Omental fat pad (tissue), 4 donors: ENCODE measurements at places on chromosomes 3 and 15.

DNA sequence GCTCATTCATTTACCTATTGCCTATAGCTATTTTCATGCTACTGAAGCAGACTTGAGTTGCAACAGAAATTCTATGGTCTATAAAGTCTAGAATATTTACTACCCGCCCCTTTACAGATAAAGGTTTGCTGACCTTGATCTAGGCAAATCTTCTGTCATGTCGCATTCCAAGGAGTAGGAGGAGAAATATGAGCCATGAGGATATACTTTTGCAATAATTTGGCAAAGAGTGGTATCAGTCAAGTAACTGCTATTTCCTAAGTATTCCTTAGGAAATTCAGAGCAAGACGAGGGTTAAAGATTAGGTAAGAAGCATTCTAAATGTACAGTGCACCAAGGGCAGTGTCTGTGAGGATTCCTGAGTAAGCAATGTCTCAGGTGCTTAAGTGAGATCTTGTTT is 121.0 kb upstream of the NUDT16 start:
- DNase-seq = no peak

GRCh38 chr15:92921215-92922131 is 21.3 kb downstream of the CHD2 start:
- no peak for DNase-seq

DNA sequence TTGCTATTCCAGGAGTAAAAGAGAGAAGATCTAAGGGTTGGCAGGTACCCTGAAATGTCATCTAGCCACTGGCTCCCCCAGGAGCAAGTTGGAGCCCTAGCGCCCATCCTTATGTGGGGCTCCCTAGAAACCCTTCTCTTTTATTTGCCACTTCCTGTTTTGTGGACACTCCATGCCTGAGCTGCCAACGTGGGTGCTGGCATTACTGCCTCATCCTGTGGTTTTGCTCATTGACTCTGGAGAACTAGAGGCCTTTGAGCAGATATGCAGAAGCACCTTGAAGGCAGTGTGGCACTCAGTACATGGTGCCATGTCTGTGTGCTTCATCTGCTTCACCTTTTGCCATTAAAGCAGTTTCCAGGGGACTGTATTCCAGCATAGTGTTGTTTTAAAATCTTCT is 8.1 kb downstream of the EDEM1 start:
- DNase-seq = no peak

DNA sequence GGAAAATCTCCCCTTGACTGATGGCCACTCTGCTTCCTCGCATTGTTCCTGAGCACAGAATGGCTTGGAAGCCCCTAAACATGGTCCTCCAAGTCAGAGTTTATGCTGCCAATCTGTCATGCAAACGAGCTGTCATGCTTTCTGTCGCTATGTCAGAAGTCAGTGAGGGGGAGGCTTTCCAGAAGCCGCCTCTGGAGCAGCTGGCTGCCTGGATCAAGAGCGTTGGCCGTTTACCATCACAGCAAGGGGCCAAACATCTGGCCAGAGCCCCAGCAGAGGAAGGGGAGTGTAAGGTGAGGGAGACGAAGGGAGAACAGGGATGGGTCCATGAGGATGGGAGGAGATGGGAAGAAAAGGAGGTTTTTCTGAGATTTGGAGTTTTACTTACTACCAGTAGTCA is 372.6 kb upstream of the NR2F2 start:
- no peak for DNase-seq
